H1 (cell line): ENCODE measurements at places on chromosomes 2 and 18. TPM values are rescaled to one million over a fixed set of nuclear protein-coding genes. Genes with fewer than 3 reads are reported as not detected.

The CNTNAP5 gene
- total RNA-seq = 0.17 and 0.76 TPM in 2 replicates

DNA sequence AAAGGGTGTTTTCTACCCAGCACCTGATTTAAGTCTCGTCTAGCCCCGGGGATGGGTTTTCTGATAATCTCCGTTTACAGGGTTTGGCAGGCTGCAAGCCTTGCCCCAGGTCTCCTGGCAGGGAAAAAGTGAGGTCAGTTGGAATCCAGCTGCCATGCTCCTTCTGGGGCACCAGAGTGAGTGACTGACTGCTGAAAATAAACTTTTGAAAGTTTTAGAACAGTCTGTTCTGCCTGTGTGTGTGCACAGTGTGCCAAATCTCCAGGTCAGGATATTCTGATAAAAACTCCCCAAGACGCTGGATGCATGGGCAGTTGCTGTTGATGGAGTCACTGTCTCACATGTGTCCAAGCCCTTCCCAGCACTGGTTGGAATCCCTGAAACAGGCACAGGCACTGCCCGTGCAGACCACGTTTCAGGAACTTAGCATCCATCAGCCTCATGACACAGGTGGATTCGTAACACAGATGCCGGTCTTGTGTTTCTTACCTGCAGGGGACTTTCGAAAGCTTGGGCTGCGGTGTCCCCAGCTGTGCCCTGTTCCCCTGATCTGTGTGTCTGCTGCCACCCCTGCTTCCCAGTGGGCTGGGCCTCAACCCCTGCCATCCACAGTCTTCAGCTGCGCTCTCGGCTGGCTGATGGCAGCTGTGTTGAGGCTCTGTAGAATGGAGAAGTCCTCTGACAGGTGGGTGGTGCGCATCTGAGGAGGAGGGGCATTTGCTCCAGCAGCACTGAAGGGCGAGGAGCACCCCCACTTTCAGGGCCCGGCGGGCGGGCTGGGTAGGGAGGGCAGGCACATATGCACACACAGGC lies 65.0 kb downstream of the SH3RF3 start:
- no peaks in the 10 kb centered on the region for H3K4me1 ChIP-seq
- no peak overlapping the region for H3K27ac ChIP-seq
- no peak for DNase-seq
- H3K27me3 ChIP-seq = no peaks in the 10 kb centered on the region
- no peak overlapping the region for H3K4me3 ChIP-seq

The LRP2 gene
- 2.4 and 2.9 TPM in 2 replicates for total RNA-seq

DNA sequence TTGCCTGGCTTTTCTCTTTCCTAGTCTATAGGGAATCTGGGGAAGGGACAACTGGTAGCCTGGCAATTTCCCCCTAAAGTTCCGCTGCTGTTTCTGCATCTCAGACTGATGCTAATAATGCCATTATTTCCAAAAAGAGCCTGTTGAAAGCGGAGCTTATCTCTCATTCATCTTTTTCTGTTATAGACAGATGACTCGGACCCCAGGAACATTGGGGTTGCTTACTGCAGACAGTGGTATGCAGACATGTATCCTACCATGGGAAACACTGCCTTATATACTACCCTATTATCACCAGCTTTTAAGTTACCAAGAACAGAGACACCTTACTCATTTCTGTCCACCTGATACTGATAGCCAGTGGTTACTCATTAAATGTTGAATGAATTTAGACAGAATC lies 15.3 kb downstream of the ETAA1 start:
- no peak overlapping the region for H3K4me3 ChIP-seq
- DNase-seq = no peak

GRCh38 chr2:73292906-73293533 lies 328 bp downstream of the EGR4 start:
- DNase-seq = no peak
- peak overlapping the region; percentile 34 for H3K4me3 ChIP-seq
- no peaks in the 10 kb centered on the region for H3K36me3 ChIP-seq

DNA sequence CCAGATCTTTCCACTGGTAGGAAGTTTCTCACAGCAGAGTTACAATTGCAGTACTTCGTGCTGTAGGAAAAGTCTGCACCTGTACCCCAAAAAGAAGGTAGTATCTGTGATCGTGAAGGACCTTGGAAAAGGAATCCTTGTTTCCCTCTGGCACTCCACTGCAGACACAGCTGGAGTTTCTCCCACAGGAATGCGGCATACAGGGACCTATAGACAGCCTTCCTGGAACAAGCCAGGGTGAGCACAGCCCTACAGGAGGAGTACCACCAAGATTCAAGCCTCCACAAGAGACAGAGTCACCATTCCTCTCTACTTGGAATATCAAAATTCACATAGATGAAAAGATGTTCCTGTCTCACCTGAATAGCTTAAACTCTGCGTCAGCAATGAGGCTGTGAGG lies 372.4 kb downstream of the CMPK2 start:
- H3K4me1 ChIP-seq = no peaks in the 10 kb centered on the region
- H3K36me3 ChIP-seq = no peaks in the 10 kb centered on the region
- no peak overlapping the region for H3K27ac ChIP-seq
- DNase-seq = no peak
- H3K4me3 ChIP-seq = no peak overlapping the region

The PTMA gene
- total RNA-seq = 2,680 and 2,823 TPM in 2 replicates

GRCh38 chr2:26706616-26707473 lies 14.3 kb downstream of the KCNK3 start:
- H3K4me3 ChIP-seq = no peak overlapping the region
- H3K36me3 ChIP-seq = no peaks in the 10 kb centered on the region
- H3K27me3 ChIP-seq = no peaks in the 10 kb centered on the region
- DNase-seq = no peak
- no peak overlapping the region for H3K27ac ChIP-seq

DNA sequence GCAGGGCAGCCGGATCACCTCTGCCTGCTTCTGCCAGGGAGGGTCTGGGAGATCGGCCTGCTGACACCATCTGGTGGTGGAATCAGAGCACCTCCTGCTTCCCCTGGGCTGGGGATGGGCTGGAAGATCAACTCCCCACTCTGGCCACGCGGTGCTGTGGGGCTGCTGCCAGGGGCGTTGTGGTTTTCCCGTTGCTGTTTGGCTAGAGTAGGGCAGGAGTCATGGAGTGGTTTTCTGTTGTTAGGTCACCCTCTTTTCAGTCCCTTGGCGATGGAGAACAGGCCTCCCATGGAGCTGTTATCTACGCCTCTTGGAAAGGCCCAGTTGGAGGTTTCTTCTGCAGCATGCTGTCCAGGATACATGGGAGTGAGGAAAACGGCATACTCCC lies 15.2 kb downstream of the BCL2L11 start:
- H3K4me1 ChIP-seq = no peaks in the 10 kb centered on the region
- no peak for DNase-seq
- no peak overlapping the region for H3K4me3 ChIP-seq
- H3K36me3 ChIP-seq = peaks cover 22% of the 10 kb centered on the region
- no peak overlapping the region for H3K27ac ChIP-seq

The ONECUT2 gene
- total RNA-seq = 1.9 and 3.3 TPM in 2 replicates

The SIX2 gene
- total RNA-seq = 0.84 and 1.0 TPM in 2 replicates

GRCh38 chr2:43110442-43110871 lies 115.9 kb downstream of the ZFP36L2 start:
- no peaks in the 10 kb centered on the region for H3K4me1 ChIP-seq
- H3K27ac ChIP-seq = no peak overlapping the region
- H3K4me3 ChIP-seq = no peak overlapping the region
- no peaks in the 10 kb centered on the region for H3K27me3 ChIP-seq

DNA sequence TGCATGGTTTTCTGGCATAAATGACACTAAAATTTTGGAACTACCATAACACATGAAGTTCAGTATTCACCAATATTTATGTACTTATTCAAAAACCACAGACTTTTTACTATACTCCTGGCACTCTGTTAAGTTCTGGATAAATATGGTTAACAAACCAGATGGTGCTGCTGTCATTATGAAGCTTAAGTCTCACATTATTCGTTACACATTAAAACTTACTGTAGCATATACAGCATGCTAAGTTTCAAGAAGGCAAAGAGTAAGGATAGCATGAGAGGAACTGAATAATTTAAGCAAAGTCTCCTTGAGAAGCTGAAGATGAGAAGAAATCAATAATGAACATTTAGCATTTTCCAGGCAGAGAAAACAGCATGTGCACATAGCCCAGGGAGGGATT lies 929.5 kb downstream of the NRXN1 start:
- H3K36me3 ChIP-seq = no peaks in the 10 kb centered on the region
- H3K4me3 ChIP-seq = no peak overlapping the region
- H3K4me1 ChIP-seq = no peaks in the 10 kb centered on the region
- DNase-seq = no peak
- no peak overlapping the region for H3K27ac ChIP-seq

- no peaks in the 10 kb centered on the region for H3K36me3 ChIP-seq
- no peaks in the 10 kb centered on the region for H3K27me3 ChIP-seq
- no peak overlapping the region for H3K27ac ChIP-seq
- no peak overlapping the region for H3K4me3 ChIP-seq
- DNase-seq = no peak
These were observed 56.6 kb downstream of the EIPR1 start for GRCh38 chr2:3320910-3321605.

GRCh38 chr2:8578335-8579244 lies 103.3 kb upstream of the ID2 start:
- peaks cover 12% of the 10 kb centered on the region for H3K4me1 ChIP-seq
- DNase-seq = no peak
- H3K27me3 ChIP-seq = peaks cover 1% of the 10 kb centered on the region; the same call in 1 of the 2 replicates
- H3K4me3 ChIP-seq = no peak overlapping the region
- H3K36me3 ChIP-seq = no peaks in the 10 kb centered on the region
- H3K27ac ChIP-seq = no peak overlapping the region

The GREB1L gene
- total RNA-seq = 0.31 and 0.34 TPM in 2 replicates

DNA sequence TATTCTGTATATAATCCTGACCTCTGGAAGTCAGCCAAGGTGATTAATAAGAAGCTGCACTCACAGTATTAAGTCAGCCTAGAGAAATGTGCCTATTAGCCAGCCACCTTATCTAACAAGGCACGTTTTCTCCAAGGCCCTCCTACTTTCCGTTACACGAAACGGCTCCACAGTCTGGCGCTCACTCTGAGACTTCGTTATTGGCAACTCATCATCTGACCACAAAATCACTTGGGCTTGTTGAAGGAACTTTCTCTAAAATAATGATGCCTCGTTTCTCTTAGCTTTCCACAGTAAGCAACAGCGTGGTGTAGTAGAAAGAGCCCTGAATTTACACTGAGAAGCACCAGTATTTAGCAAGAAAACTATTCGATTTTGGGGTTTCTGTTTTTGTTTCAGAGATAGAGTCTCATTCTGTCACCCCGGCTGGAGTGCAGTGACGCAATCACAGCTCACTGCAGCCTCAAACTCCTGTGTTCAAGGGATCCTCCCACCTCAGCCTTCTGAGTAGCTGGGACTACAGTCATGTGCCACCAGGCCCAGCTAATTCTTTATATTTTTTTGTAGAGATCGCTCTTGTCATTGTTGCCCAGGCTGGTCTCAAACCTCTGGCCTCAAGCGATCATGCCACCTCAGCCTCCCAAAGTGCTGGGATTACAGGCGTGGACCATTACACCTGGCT lies 53.6 kb upstream of the SLC14A1 start:
- H3K27me3 ChIP-seq = no peaks in the 10 kb centered on the region
- H3K4me3 ChIP-seq = no peak overlapping the region
- H3K4me1 ChIP-seq = no peaks in the 10 kb centered on the region
- no peaks in the 10 kb centered on the region for H3K36me3 ChIP-seq
- DNase-seq = no peak

The HNMT gene
- total RNA-seq = 3.2 and 3.6 TPM in 2 replicates

DNA sequence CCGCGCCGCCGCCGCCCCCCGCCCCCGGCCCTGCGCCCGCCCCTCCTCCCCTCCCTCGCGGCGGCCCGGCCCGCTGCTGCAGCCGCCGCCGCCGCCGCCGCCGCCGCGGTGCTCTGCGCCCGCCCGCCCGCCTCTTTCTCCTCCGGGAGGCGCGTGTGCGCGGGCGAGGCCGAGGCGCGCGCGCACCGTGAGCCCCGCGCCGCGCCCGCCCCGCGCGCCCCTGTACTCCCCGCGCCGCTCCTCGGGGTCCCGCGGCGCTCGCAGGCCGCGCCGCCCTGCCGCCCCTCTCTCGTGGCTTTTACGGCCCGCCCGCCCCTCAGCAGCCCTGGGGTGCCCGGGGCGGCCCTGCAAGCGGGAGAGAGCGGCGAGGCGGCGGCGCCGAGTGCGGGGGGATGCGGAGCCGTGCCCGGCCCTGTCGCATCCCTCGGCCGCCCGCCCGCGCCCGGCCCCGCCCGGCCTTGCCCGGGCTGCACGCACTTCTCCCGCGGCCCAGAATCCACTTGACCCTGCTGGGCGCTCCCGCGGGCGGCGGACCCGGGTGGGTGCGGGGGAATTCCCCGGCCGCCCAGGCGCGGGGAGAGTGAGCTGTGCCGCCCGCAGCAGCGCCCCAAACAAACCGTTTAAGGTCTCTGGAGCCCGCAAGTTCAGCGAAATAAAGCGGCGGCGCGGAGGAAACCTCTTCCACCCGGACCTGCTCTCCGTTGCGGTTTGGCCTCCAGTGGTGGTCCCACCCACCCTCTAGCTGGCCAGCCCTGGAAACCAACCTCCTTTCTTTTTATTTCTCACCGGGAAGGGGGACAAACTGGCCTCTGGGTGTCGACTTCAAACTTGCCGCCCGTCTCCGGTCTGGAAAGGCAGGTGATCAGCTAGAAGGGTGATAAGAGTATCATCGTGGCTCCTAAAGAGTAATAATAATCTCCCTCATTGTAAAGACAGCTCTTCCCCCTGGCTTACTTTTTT lies 37.4 kb downstream of the AFF3 start:
- no peak for DNase-seq
- no peaks in the 10 kb centered on the region for H3K36me3 ChIP-seq
- peak overlapping the region; percentile 70 for H3K4me3 ChIP-seq

DNA sequence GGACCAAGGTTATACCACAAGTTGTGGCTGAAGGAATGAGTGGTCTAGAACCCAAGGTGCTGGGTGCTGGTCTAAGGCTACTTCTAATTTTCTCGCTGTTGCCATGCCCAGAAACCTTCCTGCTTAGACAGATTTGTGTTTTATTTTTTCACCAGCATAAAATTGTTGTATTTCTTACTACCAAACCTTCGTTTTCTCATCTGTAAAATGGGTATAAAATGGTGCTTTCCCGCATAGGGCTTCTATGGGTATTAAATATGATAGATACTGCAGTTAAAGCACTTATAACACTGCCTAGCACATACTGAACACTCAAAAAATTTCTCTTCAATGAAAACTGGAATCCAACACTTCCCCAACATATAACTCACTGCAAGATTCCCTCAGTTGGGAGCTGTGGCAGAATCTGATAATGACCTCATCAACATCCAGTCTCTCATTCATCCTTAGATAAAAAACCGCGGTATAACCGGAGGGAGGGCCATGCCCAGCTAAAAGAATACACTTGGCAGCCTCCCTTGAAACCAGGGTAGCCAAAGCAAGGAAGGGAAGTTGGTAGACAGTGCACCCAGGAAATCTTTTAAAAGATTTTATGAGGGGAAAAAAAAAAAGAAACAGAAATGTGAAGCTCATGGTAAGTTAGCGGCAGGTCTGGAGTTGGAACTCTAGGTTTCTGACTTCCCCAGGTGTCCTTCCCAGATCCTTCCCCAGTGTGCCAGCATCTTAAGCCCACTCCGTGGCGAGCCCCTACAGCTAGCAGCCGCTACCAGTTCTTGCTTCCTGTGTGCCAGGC lies 1.2 kb downstream of the NEMP2 start:
- no peak for DNase-seq
- H3K36me3 ChIP-seq = no peaks in the 10 kb centered on the region
- peak overlapping the region; percentile 73 for H3K4me3 ChIP-seq
- H3K4me1 ChIP-seq = peaks cover 13% of the 10 kb centered on the region
- no peaks in the 10 kb centered on the region for H3K27me3 ChIP-seq

The E2F6 gene
- 14.9 and 15.6 TPM in 2 replicates for total RNA-seq

The UCN gene
- total RNA-seq = not detected in 2 replicates
